ENCODE measurements at places on chromosomes 1 and 21.

GRCh38 chr1:207097871-207098324 is 6.1 kb upstream of the C4BPA start:
- DNase-seq = no peak

- no peak for DNase-seq
These were observed 50.9 kb downstream of the KCTD3 start for GRCh38 chr1:215617979-215618378.

DNA sequence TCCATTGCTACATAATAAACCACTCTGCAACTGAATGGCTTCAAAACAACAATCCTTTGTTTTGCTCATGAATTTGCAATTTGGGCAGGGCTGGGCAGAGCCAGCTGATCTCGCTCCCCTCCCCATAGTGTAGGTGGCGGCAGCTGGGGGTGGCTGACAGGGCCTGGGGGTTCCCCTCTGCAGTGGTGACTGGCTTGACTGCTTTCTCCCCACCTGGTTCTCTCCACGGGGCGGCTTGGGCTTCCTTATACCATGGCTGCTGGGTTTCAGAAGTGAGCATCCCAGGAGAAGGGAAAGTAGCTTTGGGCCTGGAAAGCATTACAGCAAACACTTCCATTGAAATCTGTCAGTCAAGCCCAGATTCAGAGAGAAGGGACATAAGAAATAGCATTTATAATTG is 129.7 kb upstream of the ZBTB40 start:
- DNase-seq = no peak

GRCh38 chr1:162323023-162323422 is 53.6 kb downstream of the SPATA46 start:
- no peak for DNase-seq

All from T-helper 2 cell (primary cell).